Stimulated activated CD4-positive, alpha-beta T cell treated with anti-CD3 and anti-CD28 coated beads, Interleukin-2, amount 100 ng/mL, for 4 hours (primary cell): ENCODE measurements at places on chromosomes 1 and 21.
A peak's percentile ranks its signal among the peaks of the same experiment; 100 is the strongest.

- no peak for DNase-seq
These were observed 22.6 kb downstream of the COL18A1 start for GRCh38 chr21:45427331-45428271.

DNA sequence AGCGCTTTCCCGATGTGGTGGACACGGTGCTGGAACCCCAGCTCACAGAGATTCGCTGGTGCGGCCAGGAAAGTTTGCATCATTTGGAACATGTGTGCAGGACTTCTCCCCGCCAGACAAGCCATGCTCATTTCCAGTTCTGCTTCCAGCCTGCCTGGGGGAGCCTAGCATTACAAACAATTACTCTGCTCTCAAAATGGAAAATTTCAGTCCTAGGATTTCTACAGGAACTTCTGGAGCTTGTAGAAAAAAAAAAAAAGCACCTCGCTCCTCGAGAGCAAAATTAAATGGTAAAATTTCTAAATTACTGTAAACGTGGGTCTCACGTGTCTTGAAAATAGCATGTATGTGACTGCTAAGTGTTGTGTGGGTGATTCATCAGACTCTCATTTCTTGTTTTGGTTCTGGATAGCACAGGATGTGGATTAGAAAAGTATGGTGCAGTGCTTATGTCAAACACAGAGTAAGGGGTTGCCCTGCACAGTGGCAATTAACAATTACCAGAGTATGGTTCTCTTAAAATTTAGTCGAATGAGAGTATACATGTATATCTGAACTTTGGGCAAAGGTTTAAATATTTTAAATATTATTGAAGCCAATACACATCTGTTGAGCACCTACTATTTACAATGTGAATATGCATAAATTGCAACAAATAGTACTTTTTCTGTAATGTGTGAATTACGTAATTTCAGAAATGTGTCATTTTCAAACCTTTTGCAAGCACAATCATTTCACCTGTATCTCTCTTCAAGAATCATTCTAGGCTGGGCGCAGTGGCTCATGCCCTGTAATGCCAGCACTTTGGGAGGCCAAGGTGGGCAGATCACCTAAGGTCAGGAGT lies 61.8 kb upstream of the PTGFRN start:
- no peak for DNase-seq

DNA sequence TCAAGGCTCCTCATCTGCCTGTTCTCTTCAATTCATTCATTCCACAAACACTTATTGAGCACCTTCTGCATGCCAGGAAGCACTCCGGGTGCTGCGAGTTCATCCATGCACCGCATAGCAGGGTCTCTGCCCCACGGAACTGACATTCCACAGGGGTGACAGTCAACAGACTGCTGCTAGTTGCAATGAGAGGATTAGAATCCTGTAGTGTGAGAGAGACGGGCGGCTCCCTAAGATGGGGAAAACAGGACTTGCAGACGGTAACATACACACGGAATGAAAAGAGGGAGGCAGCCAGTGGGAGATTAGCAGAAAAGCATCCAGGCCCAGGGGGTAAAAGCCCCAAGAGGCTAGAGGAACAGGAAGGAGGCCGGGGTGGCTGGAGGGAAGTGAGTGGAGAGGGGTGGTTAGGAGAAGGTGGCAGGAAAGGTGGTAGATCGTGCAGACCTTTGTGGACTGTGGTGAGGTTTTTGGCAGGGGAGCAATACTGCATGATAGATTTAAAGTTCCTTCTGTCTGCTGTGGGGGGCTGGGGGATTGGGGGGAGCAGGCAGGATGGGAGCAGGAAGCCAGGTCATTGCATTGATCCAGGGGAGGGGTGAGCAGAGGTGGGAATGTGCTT lies 6.6 kb downstream of the TNFRSF8 start:
- DNase-seq, result no peak

DNA sequence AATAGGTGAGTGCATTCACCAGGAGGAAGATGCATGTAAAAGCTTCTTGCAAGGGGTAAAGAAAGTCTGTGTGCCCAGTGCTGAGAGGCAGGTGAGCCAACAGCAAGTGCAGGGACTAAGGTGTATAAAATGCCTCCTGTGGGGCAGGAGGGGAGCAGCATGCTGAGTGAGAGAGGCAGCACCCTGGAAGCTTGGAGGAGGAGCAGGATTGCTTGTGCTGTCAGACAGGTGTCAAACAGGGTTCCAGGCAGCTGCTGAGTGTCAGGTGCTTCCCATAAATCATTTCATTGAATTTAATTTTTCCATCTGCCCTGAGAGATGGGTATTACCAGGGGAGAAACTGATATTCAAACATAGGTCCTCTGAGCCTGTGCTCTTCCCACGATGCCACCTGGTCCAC lies 13.9 kb downstream of the BSND start:
- DNase-seq, result no peak

DNA sequence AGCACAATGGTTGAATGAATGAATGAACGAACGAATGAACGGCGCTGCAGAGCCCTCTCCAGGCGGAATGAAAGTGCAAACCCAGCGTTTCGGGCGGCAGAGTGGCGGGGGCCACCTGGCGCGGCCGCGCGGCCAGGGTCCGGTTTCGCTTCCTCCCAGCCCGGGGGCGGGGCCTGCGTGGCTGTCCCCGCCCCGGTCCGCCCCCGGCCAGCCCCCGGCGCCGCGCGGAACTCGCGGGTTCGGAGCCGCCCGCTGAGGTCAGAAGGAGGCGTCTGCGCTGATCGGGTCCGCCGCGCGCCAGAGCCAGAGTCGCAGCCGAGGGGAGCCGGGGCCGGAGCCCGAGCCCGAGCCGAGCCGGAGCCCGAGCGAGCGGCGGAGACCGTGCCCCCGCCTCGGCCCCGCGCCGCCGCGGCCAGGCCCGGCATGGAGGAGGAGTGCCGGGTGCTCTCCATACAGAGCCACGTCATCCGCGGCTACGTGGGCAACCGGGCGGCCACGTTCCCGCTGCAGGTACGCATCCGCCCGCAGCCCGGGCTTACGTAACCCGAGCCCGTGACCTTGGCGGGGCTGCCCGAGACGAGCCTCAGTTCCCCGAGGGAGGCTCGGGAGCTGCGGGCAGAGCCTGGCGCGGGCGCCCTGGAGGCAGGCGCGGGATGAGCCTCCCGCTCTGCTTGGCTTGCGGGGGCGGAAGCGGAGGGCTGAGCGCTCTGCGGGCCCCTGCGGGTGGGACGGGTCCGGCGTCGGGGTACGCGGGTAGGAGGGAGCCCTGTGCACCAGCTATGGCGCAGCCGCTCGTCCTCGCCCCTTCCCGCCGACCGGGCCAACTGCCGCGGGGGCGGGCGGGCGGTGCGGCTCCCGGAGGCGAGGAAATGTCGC lies at the start of gene PDXK:
TSS of gene PDXK (plus strand) at position 258 of the 876 bp plus-strand sequence. CDS start at position 424, 166 bp downstream.
- DNase-seq, result peak; percentile 70

- DNase-seq, result no peak
These were observed 100.2 kb downstream of the LMO4 start for GRCh38 chr1:87428883-87429282.

DNA sequence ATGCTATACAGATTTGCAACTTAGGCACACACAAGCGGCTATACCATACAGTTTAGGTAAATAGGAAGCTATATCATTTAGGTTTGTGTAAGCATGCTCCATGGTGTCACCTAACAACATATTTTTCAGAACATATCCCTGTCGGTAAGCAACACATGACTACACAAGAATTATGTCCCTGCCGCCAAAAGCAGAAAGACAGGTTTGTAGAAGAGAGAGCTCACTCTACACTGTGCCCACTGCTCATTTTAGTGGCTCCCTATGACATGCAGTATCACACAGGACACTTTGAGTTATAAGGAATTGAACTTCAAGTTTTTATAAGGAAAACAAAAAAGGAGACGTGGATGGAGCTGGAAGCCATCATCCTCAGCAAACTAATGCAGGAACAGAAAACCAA lies 132.5 kb upstream of the KAZN start:
- DNase-seq, result no peak

DNA sequence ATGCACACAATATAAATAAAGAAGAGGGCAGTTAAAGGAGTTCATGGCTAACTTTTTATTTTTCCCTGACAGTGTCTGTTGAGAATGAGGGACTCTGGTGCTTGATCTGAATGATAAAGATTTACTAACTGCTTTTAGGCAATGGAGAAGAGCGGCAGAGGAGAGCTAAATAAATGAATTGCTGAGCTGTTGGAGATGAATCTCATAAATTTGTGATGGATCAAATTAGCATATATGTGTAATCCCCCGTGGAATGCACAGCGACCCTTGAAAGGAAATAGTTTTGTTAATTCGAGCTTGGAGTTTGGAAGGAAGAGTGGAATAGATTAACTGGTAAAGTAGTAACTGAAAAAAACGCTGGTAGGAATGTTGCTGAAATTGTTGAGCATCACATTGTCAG lies 40.2 kb downstream of the HMCN1 start:
- no peak for DNase-seq

- DNase-seq, result no peak
These were observed 92.1 kb downstream of the CACHD1 start for GRCh38 chr1:64561993-64562392.

DNA sequence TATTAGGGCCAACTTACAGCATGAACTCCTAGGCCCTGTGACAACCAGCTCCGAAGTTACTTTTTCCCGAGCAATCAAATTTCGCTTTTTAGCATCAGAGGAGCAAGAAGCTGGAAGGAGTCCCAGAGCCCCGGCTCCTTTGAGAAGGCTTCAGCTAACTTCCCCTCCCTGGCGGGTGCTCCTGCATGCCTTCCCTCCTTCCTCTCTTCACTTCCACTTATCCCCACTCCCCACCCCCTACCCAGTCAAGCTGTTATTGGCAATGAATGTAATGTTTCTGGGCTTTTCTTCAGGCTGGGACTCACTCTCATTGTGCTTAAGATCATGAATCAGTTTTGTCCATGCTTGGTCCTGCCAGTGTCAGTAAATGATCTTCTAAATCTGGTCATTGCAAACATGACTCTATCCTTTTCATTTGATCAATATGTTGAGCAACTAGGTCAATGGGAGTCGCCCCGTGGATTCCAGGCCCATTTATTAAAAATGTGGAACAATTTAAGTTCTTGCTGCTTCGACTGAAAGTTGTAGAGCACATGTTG lies 94.5 kb upstream of the TSPAN2 start:
- no peak for DNase-seq

DNA sequence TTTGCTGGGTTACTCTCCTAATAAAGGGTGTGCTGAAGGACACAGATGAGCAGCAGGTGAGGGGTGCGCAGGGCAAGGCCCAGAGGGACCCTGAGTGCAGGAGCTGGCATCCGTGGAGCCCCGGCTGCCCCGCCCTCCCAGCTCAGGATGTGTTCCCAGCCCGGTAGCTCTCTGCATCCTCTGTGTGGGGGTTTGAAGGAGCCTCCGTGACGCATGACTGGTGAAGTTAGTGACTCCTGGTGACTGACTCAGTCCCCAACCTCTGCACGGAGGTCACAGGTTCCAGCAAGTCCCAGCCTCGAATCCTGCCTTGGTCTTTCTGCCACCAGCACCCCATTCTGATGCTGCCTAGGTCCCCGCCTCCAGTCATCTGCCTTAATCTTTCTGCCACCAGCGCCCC lies 21.6 kb upstream of the TSPEAR start:
- DNase-seq, result no peak

DNA sequence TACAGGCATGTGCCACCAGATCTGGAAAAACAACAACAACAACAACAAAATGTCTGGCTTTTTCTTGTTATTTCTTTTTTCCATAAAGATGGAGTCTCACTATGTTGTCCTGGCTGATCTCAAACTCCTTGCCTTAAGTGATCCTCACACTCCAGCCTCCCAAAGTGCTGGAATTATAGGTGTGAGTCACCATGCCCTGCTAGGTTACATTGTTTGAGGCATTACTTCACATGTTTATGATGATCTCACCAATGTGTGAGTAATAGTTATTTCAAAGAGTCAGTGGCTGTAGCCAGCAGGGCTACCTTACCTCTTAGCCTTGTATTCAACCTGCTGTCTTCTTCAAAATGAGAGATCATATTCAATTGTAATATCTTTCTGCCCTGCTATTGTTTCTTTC lies 445.7 kb downstream of the AMY1C start:
- no peak for DNase-seq

- no peak for DNase-seq
These were observed 45.5 kb upstream of the CACHD1 start for GRCh38 chr1:64424412-64424811.

DNA sequence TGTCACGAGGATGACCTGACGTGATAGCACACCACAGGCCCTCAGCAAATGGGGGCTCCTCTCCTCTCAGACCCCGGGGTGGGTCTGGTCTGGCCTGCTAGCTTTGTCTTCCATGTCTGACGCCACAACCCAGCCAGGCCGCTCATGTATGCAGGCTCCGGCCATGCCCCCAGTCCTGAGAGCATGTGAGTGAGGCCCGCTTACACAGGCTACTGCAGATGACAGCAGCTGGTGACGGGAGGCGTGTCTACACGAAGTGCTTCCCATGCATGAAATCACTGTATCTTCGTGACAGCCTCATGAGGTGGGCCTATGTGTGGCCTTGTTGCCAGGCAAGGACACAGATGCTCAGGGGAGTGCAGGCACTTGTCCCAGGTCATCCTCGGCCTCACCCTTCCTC lies 16.4 kb downstream of the WNT4 start:
- DNase-seq, result no peak

DNA sequence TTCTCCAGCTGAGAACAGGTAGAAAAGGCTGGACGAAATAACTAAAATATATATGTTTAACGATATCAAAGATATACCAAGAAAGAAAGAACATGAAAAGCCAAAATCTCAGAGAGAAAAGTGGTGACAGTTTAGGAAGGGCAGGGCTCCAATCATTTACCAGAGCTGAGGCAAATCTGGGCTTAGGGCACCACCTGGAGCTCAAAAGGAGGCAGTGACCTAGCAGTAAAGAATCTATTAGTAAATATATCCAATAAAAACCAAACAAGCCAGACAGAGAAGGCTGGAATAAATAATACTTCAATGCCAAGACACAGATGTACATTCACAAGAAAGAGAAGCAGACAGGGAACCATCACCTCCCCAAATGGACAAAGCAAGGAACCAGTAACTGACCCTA lies 43.5 kb downstream of the CHIA start:
- peak; percentile 55 for DNase-seq

DNA sequence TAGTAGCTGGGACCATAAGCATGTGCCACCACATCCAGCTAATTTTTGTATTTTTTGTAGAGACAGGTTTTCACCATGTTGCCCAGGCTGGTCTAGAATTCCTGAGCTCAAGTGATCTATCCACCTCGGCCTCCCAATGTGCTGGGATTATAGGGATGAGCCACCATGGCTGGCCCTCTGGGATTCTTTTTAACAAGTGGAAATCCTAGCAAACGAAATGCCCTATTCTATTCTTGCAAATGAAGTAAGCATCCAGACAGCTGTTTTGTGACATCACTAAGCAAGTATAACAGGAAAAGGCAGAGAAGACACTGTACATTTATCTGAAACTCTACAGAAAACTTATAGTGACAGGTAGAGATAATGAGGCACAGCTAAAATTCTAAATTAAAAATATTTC lies 86.4 kb downstream of the DDAH1 start:
- no peak for DNase-seq
